Activated T-cell treated with anti-CD3 and anti-CD28 coated beads for 48 hours (primary cell): ENCODE measurements at places on chromosomes 6 and 20.

- DNase-seq: no peak
These were observed 384.8 kb upstream of the SOX4 start for GRCh38 chr6:21208796-21209186.

DNA sequence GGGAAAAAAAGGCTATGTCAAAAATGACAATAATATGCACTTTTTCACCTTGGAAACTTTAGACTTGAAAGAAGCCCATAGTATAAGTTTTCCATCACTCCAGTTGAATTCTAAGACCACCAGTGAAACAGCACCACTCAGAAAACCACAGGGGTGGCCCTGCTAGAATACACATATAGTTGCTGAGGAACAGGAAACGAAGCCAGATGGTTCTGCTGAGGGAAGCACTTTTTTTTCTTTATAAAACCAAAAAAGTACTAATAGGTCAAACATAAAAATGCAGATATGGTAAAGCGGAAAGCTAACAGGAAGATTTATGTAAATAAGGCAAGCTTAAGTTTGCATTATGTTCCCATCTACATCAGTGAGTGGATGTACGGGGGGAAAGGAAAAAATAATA is 303.9 kb downstream of the FOXC1 start:
- DNase-seq: no peak

DNA sequence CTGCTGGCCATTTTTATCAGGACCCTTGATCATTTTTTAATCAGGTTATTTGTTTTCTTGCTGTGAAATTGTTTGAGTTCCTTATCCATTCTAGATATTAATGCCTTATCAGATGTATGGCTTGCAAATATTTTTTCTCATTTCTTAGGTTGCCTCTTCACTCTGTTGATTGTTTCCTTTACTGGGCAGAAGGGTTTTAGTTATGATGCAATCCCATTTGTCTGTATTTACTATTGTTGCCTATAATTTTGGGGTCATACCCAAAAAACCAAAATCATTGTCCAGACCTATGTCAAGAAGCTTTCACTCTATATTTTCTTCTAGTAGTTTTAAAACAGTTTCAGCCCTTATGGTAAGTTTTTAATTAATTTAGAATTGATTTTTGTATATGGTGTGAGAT is 172.5 kb downstream of the SLC24A3 start:
- DNase-seq: no peak

DNA sequence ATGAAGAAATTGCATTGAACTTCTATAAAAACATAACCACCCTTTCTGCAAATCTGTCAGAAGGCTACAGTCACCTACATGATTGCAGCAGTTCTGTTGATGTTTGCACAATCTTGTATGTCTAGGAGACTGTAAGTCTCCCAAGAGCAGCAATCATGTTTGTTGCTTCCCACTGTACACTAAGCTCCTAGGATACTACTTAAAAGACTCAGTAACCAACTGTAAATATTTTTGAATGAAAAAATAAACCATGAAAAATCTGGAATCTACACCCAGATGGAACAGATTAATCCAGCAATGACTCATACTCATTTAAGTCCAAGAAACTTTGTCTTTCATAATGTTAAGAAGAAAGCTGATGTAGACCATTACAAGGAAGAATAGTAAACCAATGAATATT is 168.5 kb upstream of the ATXN1 start:
- no peak for DNase-seq
